ENCODE measurements at places on chromosomes 4 and X.

DNA sequence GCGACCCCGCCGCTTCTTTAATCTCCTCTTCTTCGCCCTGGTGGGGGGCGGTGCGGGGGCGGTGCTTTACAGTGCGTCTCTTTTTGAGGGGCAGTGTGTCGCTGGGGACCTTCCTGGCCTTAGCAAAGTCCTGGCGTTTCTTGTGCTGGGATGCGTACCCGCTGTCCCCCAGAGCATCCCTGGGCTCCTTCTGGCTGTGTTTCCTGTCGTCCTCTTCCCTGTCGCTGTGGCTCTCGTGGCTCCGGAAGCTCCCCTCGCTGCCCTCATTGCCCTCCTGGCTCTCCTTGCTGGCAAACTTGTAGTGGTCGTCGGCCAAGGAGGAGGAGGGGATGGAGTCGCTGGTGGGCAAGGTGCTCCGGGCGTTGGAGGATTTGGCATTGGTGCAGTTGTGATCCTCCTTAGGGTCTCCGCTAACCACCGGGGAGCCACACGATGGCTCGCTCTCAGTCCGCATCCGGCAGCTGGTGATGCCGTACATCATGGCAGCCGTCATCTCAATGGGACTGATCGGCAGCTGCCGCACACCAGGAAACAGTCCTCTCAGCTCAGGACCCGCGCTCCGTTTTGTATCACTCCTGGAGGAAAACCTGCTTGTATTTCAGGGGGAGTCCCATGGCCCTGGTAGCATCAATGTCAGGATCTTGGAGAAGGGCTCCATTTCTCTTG is 30.4 kb upstream of the TMSB15A start:
- no peak for DNase-seq

- DNase-seq = no peak
Measured at GRCh38 chr4:36740796-36741310, 459.4 kb downstream of the DTHD1 start.

GRCh38 chrX:45755703-45756102 is 555.0 kb upstream of the DIPK2B start:
- no peak for DNase-seq

DNA sequence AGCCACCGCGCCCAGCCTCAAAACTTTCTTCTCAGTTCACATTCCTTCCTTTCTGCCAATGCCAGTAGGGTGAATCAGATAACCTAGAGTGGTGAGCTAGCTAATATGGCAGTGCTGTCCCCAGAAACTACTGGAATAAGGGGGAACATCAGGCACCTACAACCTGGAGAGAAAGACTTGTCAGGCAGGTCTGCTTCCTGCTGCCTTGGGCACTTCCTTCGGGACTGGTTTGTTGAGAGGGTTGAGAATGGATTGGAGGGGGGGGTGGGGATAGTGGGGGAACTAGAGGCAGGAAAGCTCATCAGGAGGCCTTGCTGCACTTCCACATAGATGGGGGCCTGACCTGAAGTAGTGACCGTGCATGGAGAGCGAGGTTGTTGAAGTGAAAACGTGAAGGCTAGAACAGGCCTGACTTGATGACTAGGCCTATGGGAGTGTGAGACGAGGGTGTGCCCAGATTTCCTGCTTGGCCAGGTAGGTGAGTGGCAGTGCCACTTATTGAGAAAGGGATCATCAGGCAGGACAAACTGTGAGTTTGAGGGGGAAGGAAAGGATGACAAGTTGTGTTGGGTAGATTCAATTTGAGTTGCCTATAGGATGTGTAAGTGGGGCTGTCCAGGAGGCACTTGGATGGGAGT is 33.4 kb downstream of the SLC25A5 start:
- no peak for DNase-seq

GRCh38 chrX:13763489-13763888 is 28.9 kb downstream of the OFD1 start:
- DNase-seq = no peak

DNA sequence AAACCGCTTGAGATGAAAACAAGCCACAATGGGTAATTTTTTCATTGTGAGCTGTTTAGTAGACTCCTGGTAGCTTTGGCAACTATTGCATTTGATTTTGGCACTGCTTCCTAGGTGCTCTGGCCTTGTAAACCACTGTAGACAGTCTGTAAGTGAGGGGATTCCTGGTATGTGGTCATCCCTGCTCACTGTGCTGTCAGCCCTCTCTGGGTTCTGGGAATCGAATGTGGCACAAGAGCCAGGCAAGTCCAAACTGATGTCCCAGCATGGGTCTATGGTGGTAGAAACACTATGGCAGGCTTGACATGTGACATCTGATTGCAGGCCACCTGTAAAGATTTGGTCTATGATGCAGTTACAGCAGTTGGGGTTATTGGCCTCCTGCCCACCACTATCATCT is 2.5 kb downstream of the USP51 start:
- no peak for DNase-seq

GRCh38 chr4:151163855-151164254 is 64.4 kb downstream of the RPS3A start:
- no peak for DNase-seq

DNA sequence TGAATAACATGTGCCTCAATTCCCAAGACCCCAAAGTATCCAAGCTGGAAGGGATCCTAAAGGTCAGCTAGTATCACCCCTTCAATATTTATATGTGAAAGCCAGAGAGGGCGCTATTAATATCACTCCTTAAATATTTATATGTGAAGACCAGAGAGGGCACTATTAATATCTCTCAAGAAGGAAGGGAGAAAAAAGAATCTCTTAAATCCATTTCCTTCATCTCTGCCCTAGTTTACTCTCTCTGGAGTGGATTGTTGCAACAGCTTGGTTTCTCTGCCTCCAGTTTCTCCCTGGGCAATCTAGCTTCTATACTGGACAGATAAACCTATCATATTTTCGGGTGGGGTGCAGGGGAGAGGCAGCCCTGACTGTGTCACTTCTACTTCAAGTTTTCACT is 31.6 kb upstream of the MSN start:
- DNase-seq = no peak

Measured in GM10248 (cell line).